ENCODE measurements at places on chromosomes 2 and 18.

DNA sequence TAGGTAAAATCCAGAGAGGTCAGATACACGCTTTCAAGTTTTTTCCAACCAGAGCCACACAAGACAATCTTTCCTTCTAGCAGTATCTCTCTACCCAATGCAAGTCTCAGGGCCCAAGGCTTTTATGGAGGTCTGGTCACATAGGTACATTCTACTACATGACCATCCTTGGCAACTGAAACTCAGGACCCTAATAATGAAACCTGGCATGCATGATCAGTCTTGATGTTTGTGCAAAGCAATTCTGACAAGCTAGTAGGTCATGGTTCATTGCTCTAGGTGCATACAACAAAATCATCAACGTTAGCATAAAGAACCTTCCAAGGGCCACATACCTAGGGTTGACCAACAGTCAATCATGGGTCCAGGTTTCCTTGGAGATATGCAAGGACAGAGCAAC lies 33.2 kb upstream of the CCDC88A start:
- no peak for DNase-seq

DNA sequence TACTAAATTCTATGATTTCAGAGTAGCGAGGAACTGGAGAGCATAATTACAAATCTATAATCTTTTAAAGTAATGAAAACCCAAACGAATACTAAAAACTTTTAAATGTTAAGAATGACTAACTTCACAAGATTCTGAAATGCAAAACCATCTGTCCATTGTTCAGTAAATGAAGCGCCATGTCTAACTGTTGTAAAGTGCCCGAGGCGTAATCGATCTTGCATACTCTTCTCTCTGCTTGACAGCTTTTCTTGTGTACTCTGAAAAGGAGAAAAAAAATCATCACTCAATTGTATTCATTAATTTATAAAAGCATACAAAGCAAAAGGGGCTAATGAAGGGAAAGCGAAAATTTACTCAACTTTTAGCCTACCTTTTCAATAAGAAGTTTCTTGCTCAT lies 111.0 kb downstream of the TLK1 start:
- no peak for DNase-seq

DNA sequence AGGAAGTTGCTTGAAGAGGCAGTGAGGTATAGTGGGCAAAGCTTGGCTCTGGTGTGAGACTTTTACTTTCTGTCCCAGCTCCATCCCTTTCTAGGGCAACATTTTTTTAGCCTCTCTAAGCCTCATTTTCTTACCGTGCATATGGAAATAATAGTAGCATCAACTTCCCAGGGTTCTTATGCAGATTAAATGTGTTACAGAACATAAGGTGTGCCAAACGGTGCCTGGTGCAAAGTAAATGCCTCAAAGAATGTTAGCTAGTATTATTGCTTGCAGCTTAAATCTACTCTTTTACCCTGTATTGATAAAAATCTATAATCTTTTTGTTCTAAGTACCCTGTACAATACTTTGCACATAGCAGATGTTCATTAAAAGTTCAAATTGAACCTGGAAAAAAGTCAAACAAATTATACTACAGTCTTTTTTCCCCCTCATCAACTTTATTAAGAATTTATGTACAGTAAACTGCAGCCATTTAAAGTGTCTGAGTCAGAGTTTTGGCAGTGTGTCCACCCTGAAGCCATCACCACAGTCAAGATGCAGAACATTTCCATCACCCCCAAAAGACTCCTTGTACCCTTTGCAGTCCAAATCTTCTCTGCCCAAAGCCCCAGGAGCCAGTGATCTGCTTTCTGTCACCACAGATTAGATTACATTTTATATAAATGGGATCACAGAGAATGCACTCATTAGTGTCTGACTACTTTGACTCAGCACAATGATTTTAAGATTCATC lies 10.6 kb downstream of the MAPRE2 start:
- DNase-seq, result no peak

DNA sequence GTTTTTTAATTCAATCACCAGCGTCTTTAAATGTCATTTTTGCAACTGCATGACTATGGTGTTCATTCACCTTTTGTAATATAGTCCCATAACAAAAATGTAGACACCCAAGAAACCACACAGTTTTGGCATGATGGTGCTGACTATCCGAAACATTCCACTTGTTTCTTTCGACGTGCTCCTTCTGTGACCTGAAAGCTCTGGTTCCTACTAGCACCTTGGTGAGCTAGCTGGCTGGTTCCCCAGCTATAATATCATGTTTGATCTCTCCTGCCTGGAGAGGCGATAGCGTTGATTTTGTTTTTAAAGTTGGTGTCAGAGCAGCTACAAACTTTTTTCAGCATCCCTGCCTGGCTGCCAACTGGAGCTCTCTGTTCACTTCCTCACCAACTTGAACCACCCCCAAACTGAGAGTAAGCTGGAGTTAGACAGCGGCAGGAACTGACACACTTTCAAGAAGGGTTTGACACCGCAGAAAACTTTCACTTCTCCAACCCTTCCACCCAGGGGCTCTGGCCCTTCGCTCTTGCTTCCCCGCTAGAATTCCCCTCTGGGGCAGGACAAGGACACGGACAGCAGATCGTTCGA lies 1.1 kb downstream of the ATAD2B start:
- peak; percentile 78 for DNase-seq

- DNase-seq, result no peak
Observed at GRCh38 chr18:14921031-14921430, 173.1 kb downstream of the ANKRD30B start.

GRCh38 chr2:201132518-201132917 lies 16.6 kb downstream of the CFLAR start:
- no peak for DNase-seq

- DNase-seq, result no peak
Observed at GRCh38 chr2:124272261-124272841, 247.3 kb downstream of the CNTNAP5 start.

GRCh38 chr2:2701813-2702212 lies 370.7 kb upstream of the MYT1L start:
- DNase-seq, result no peak

DNA sequence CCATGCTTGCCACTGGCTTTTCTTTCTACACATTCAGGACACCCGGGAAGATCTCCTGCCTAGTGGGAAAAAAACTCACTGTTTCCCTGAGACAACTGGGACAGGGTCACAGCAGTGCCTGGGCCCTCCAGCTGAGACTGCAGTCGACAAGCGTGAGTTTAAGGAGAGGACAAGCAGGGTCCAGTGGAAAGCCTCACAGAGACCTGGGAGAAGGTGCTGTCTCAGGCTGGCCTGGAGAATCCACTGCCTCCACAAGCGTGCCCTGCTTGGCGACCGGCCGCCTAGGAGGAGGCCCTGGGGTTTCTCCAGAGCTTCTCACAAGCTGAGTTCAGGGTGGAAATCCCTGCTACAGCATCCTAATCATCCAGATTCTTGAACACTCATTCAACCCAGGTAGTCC lies 519.6 kb upstream of the RAB6C start:
- no peak for DNase-seq

- peak; percentile 3 for DNase-seq
Observed at GRCh38 chr2:228613133-228613850, 431.8 kb upstream of the SPHKAP start.

GRCh38 chr2:62669180-62669579 lies 36.3 kb upstream of the EHBP1 start:
- no peak for DNase-seq

- DNase-seq, result no peak
Observed at GRCh38 chr2:97759727-97760407, 46.5 kb downstream of the ZAP70 start.

DNA sequence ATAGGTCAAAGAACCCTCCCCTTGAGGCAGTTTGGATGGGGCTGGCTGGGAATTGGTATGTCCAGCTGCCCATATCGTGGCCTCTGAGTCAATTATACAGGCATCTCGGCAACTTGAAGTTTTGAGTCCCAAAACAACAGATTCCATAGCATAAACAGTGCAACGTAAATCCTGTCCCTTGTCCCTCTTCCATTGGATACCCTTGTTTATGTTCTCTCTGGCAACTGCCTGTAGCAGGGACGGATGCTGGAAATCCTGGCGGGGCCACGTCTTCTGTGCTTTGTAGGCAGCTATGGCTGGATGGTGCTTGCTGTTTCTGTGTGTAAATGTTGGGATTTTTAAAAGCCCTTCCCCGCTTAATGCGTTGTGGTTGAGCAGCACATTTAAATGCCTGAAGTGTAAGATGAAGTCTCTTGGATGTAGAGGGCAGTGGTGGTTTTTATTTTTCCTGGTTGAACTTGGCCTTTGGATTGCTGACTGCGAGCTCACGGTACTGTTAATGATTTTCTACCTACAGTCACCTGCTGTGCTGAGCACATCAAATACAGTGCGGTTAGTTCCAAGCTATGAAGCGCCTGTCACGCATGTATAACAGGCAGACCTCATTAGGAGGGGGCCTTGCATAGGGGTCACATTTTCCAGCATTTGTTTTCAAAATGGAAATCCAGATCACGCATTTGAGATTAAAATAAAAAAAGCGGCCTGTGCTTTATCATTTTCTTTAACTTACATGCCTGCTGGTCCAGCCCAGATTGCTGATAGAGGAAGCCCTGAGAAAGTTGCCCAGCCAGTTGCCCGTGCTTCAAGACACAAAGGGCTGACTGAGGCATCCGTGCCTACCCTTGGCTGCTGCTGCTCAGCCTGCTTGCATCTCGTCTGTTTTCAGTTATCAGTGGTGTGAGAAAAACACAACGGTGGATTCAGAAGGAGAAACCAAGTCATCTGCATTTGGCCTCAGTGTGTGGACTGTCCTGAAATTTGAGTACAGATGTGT lies 84.7 kb downstream of the NEDD4L start:
- DNase-seq, result no peak

- no peak for DNase-seq
Observed at GRCh38 chr18:63379639-63379962, 12.6 kb upstream of the KDSR start.

- DNase-seq, result no peak
Observed at GRCh38 chr18:74251297-74252038, 40.3 kb downstream of the CYB5A start.

DNA sequence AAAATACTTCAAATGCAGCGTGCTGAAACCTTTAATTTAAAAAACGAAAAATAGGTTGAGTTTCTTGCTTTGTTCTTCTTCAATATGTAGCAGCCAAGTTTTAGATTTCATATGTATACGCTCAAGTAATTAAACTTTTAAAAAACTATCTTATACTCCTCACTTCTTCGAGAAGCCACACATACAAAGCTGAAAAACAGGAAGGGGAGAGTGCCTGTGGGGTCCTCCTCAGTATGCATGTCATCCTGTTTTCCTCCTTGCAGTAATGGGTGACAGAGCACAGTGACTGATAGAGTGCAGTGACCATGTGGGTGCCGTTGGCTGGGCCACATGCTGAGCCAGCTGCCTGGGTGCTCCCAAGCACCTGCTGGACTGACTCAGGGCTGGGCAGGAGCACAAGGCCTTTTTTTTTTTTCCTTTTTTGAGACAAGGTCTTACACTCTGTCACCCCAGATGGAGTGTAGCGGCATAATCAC lies 33.3 kb downstream of the UXS1 start:
- DNase-seq, result peak; percentile 74

DNA sequence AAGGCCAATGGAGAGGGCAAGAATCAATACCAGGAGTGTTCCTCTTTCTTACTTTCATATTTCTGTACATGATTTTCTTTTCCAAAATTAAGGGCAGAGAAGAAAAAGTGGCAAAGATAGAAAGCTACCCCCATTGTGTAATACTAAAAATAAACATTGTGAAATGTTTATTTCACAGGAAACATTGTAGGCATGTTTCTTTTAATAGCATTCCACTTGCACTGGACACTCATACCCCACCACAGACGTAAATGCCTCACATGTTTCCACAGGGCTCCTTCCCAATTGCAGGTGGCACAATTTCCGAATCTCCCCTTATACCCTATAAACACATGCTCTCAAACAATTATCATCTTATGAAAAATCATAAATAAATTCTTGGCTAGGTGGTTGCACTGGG lies 645.1 kb upstream of the SETBP1 start:
- no peak for DNase-seq

DNA sequence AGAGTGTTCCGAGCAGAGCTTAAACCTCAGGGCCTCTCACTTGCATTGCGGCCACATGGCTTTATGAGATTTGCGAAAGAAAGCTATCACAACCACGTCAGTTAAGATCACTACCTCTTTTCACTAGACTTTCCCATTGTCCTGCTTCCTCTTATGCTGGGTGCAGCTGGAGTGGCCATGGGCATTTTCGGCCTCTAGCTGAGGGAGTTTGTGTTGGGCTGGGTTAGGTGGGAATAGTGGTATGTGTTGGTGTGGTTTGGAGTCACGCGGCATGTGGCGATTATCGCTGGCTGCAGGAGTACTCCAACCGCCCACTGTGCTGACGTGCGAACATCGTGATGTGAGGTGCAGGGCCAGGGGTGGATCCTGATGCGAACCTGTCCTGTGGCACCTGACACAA lies 27.1 kb downstream of the RALB start:
- no peak for DNase-seq

- no peak for DNase-seq
Observed at GRCh38 chr2:46134531-46135227, 162.5 kb upstream of the EPAS1 start.

DNA sequence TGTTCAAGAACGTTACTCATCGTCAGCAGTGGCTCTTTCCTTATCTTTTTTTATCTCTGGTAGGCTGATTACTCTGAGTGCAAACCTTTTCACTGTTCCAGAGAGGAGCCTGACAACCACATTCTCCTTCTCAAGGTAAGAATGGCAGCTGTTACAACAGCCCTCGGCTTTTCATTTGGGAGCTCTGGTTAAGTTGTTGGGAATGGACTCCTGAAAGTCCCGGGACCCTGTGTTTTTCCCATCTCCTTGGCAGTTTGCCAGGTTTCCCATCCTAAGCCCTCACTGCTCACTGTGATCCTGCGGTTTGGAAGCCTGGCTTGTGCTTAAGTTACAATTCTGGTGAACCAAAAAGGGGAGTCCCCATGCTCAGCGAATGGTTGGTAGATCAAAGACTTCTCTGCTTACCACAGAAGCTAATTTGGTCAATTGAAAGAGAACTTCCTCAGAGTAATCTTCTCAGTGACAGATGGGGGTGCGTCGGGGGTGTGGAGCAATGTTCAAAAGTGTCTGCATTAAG lies 122.3 kb downstream of the LYPD6B start:
- peak; percentile 74 for DNase-seq

DNA sequence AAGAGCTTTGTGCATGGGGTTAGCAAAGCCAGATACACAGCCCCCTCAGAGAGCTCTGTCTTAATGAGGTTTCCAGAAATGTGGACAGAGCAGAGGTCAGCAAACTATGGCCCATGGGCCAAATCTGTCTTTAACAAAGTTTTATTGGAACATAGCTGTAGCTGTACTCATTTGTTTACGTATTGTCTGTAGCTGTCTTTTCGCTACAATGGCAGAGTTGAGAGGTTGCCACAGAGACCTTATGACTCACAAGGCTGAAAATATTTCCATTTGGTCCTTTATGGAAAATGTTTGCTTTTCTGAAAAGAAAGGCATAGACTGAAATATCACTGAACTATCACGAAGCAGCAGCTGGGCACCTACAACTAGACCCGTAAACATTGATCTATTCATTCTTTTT lies 841.8 kb downstream of the SLC4A3 start:
- no peak for DNase-seq

DNA sequence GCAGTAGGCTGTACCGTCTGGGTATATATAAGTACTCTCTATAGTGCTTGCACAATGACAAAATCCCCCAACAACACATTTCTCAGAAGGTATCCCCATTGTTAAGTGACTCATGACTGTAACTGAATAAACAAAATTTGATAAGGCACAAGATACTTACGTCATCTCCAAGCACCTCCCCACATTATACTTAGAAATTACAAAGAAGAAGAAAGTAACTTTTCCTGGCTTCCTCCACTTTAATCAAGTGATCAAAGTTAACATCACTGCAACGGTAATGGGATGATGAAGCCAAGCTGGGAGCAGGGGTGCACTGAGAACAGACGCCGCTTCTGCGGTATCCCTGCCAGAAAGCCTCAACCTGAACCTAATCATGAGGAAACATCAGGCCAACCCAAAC lies 9.7 kb downstream of the TNS1 start:
- DNase-seq, result no peak
